Liver (tissue), 10 donors: ENCODE measurements at places on chromosomes 2 and 18. TPM values are rescaled to one million over a fixed set of nuclear protein-coding genes. Genes with fewer than 3 reads are reported as not detected.

GRCh38 chr2:134207589-134208209, 46.2 kb upstream of the MGAT5 start:
- DNase-seq = no peak

- no peak for DNase-seq
These were observed 22.2 kb downstream of the SPAG16 start for GRCh38 chr2:213306316-213306942.

ACMSD gene
- 69.9 TPM for polyA plus RNA-seq

EVA1A gene
- 107 TPM for polyA plus RNA-seq

C18orf32 gene
- polyA plus RNA-seq = 45.1 TPM

SPATS2L gene
- 37.8 TPM for polyA plus RNA-seq

DCDC2C gene
- not detected for polyA plus RNA-seq

TEX44 gene
- not detected for polyA plus RNA-seq

GRCh38 chr2:238821391-238821790, 26.5 kb upstream of the TWIST2 start:
- DNase-seq = no peak

DNA sequence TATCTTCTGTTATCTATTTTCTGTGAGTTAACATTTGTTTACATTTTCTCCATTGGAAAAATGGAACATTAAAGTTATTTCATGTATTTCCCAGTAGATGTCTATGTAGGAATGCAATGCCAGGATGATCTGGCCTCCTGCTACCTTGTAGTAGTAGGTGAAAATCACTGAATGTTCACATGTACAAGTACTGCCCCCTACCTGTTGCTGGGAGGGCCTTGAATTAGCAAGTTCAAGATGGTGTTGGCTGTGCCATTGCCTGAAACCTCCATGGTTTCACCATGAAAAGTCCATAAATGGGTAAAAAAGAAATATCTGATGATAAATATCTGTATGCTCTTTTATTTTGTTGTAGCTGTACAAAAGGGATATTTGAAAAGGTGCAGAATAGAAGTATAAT, 30.7 kb downstream of the XRCC5 start:
- no peak for DNase-seq

DNA sequence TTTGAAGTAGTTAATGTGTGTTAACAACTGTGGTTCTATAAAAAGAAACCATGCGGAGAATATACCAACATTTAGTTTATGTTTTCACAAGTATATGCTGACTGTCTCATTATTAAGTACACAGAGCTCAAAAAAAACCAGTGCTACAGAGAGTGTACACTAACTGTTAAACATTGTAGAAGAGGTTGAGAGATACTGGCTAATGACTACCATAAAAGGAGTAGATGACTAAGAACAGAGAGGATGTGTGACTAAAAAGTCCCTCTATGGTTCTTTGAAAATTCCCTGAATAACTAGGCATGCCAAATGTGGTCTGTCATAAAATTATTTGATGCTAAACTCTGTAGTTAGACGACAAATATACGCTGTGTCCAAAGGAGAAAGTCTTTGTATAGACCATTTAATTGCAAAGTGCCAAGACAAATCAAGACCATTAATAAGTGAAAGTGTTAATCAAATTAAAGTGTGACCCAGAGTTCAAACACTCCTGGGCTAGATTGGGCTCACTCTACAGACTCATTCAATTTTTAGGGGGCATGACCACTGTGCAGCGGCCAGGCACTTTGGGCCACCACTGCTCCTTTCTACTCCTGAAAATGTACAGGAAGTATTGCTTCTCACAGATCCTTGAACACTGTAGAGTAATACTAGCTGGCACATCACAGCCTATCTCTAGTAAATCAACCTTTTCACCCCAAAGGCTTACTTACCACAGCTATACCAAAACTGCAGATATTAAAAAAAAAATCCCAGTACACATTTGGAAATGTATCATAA, 45.1 kb upstream of the SERTAD2 start:
- DNase-seq = no peak
